ENCODE measurements at places on chromosomes 1 and 21. TPM values are rescaled to one million over a fixed set of nuclear protein-coding genes. Genes with fewer than 3 reads are reported as not detected.

CLDN19 gene
- total RNA-seq = not detected

CTXND2 gene
- total RNA-seq = not detected

HORMAD1 gene
- total RNA-seq = not detected

GPR25 gene
- not detected for total RNA-seq

ANKRD35 gene
- total RNA-seq = 2.5 TPM

C4BPB gene
- not detected for total RNA-seq

KIF21B gene
- total RNA-seq = 0.37 TPM

FCMR gene
- 0.37 TPM for total RNA-seq

TNNI3K gene
- total RNA-seq = not detected

SPRR2G gene
- total RNA-seq = not detected

MPZ gene
- 0.87 TPM for total RNA-seq

RASSF5 gene
- 0.50 TPM for total RNA-seq

MAPKAPK2 gene
- total RNA-seq = 30.2 TPM

S100A7A gene
- total RNA-seq = not detected

NBPF14 gene
- total RNA-seq = 62.9 TPM

LIN28A gene
- total RNA-seq = not detected

TUT4 gene
- 40.2 TPM for total RNA-seq

PLEKHG5 gene
- total RNA-seq = 17.0 TPM

RIPPLY3 gene
- total RNA-seq = not detected

OTUD7B gene
- total RNA-seq = 22.7 TPM

PDPN gene
- total RNA-seq = 1.5 TPM

PRRX1 gene
- 219 TPM for total RNA-seq

DBT gene
- total RNA-seq = 9.2 TPM

ITGB2 gene
- total RNA-seq = not detected

NTMT2 gene
- total RNA-seq = not detected

CCSAP gene
- total RNA-seq = 12.7 TPM

CASP9 gene
- 4.2 TPM for total RNA-seq

PLA2G4A gene
- 26.8 TPM for total RNA-seq

FASLG gene
- not detected for total RNA-seq

CRB1 gene
- 0.37 TPM for total RNA-seq

FTCD gene
- 1.1 TPM for total RNA-seq

DONSON gene
- 28.9 TPM for total RNA-seq

AMY2A gene
- total RNA-seq = not detected

AADACL3 gene
- total RNA-seq = not detected

HSD3B2 gene
- total RNA-seq = not detected

PKP1 gene
- total RNA-seq = 0.55 TPM

KRTAP21-2 gene
- not detected for total RNA-seq

CD52 gene
- total RNA-seq = not detected

MYBPH gene
- 0.75 TPM for total RNA-seq

MANEAL gene
- 0.50 TPM for total RNA-seq

Data from uterine smooth muscle cell (primary cell).